Thyroid gland (tissue), 4 donors: ENCODE measurements at places on chromosomes 5 and 9. TPM values are rescaled to one million over a fixed set of nuclear protein-coding genes. Genes with fewer than 3 reads are reported as not detected.

DNA sequence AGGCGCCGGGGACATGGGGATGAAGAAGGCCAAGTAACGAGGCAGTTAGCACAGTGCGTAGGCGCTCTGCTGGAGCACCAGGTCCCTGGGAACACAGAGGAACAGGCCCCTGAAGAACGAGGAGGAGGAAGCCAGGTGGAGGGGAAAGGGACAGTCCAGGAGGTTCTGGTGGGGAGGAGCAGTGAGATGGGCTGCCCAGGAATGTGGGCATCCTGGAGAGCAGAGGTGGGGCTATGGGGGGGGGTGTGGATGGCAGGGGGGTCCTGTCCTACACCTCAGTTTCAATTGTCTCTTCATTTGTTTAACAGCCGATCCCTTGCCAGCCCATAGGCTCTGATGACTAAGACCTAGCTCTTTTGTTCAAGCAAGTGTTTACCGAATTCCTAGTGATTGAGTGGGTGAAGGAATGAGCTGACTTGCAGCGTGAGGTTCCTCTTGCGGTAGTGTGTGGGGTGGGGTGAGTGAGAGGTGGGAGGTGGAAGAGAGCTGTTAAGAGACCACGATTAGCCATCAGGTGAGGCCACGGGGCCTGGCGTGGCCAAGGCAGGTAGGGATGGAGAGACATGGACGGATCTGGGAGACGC lies 8.4 kb upstream of the PHYHD1 start:
- DNase-seq: peak; percentile 40
- H3K4me1 ChIP-seq: peaks cover 44% of the 10 kb centered on the region
- H3K36me3 ChIP-seq: peaks cover 28% of the 10 kb centered on the region

Gene RFX3
- total RNA-seq: 10.7 TPM

DNA sequence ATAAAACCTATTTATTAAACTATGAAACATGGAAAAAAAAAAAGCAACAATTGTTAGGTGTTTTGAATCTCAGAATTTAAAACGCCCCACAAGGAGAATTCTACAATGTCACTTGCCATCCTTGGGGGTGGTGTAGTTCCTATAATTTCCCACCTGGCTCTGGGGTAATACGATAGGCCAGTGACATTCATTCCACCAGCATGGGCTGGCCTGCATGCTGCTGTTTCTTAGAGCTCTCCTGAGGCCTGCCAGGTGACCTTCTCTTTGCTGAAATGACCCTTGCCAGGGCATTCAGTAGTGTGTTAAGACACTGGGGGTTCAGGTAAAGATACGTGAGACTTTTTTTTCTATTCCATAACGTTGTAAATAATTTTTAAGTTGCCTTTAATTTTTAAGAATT lies 10.0 kb upstream of the ARHGEF28 start:
- H3K4me1 ChIP-seq: no peaks in the 10 kb centered on the region
- H3K27ac ChIP-seq: no peak overlapping the region
- H3K36me3 ChIP-seq: no peaks in the 10 kb centered on the region
- no peaks in the 10 kb centered on the region for H3K27me3 ChIP-seq
- DNase-seq: no peak

DNA sequence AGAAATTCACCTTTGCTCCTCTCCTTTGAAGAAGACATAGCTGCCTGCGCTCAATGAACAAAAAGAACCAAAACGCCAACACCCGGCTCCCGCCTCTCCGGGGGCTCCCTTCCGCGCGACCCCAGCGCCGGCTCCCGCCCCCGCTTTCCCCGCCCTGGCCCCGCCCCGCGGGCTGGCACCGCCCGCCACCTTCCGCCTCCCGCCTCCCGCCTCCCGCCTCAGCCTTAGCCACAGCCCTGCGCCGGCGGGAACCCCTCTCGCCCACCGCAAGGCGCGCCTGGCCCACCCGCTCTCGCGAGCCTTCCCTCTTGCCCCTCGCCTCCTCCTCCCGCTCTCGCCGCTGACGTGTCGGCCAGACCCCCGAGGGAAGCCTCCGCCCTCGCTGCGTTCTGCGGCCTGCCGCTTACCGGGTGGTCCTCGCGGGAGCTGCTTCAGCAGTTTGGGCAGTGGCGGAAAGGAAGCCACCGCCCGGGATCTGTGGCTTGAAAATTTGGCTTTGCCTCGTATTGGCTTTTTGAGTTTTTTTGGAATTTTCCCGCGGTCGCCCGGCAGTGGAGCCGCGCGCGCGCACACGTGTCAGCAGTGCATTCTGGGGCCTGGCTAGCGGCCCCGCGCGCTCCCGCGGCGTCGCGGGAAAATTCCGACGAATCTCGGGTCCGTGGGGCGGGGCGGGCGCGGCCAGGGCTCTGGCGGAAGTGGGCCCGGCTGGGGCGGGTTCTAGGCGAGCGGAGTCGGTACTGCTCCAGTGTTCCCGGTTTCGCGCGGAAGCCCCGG lies at the start of gene FANCC:
TSS of gene FANCC (minus strand) at position 591 of the 774 bp plus-strand sequence. CDS start 68,418 bp downstream, outside the sequence.
- no peaks in the 10 kb centered on the region for H3K4me1 ChIP-seq
- peak; percentile 95 for DNase-seq
- no peaks in the 10 kb centered on the region for H3K27me3 ChIP-seq
- peak within 1 kb of the TSS; percentile 86 for H3K4me3 ChIP-seq
- no peaks in the 10 kb centered on the region for H3K36me3 ChIP-seq

- peaks cover 30% of the 10 kb centered on the region for H3K4me1 ChIP-seq
- H3K36me3 ChIP-seq: no peaks in the 10 kb centered on the region
- DNase-seq: no peak
- no peaks in the 10 kb centered on the region for H3K27me3 ChIP-seq
- H3K4me3 ChIP-seq: no peak overlapping the region
Observed at GRCh38 chr5:139413153-139413552, 9.3 kb upstream of the SPATA24 start.

- no peaks in the 10 kb centered on the region for H3K27me3 ChIP-seq
- peak overlapping the region; percentile 21 for H3K27ac ChIP-seq
- H3K36me3 ChIP-seq: no peaks in the 10 kb centered on the region
- peaks cover 16% of the 10 kb centered on the region for H3K4me1 ChIP-seq
- H3K4me3 ChIP-seq: no peak overlapping the region
Observed at GRCh38 chr5:76489877-76490688, 87.0 kb downstream of the IQGAP2 start.

DNA sequence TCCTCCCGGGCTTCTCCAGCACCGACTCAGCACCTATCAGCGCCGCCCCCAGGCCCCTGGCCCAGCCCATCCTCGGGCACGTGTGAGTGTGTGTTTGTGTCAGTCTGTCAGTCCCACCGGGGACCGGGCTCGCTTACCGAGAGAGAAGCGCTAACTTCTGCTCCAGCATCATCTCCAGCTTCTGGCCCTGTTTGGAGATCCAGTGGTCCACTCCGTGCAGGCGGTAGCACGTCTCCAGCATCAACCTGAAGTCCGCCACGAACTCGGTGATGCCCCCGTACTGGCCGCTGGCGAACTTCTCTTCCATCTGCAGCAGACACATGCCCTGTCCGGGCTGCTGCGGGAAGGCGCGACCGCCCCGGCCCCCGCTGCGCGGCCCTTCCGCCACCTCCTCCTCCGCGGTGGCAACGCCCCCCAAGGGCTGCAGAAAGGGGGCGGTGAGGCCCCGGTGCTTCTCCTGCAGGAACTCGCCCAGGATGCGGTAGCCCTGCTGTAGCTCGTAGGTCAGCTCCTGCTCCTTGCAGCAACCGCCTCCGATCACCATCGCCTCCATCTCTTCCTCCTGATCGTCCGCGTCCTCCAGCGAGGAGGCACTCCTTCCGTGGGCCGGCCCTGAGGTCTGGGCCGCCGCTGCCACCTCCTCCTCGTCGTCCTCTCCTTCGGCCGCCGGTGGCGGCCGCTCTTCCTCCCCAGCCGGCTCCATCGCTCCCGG lies 8.2 kb downstream of the RANBP6 start:
- no peaks in the 10 kb centered on the region for H3K36me3 ChIP-seq
- H3K4me1 ChIP-seq: peaks cover 15% of the 10 kb centered on the region
- DNase-seq: peak; percentile 90
- H3K4me3 ChIP-seq: peak overlapping the region; percentile 97
- no peaks in the 10 kb centered on the region for H3K27me3 ChIP-seq
- H3K27ac ChIP-seq: peak overlapping the region; percentile 99

DNA sequence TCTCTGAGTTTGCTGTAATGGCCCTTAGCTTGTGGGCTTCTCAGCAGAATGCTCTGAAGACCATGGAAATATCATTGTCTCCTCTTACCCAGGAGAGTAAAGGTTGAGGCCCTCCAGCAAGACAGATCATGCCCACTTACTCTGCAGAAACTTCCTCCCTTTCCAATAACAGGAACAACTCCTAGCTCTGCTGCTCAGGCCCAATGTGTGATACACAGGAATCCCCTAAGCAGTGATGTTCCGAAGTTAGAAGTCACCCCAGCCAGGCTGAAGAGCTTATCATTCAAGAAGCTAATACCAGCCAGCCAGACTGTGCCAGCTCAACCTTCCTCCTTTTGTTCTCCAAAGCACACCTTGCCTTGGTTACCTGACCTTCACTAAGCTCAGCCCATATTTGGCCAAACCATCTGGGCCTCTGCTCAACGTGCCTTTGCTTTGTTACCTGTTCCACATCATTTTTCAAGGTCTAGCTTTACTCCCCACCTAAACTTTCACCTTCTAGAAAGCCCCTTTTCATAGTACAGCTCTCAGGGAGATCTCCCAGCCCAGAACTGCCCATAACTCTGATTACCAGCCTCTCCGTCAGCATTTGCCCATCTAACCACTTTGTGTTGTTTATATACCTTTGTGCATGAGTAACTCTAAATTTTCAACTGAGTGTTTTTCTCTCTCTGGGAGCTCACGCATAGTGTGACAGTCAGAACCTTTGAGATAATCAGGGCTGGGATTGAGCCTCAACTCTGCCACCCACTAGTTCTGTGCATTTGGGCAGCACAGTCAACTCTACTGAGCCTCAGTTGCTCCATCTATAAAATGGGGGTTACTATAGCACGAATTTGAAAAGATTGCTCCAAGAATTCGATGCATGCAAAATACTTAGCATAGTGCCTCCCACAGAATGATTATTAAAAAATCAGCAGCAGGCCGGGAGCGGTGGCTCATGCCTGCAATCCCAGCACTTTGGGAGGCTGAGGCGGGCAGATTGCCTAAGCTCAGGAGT lies 107.6 kb upstream of the CPEB4 start:
- no peaks in the 10 kb centered on the region for H3K27me3 ChIP-seq
- no peak for DNase-seq
- H3K4me1 ChIP-seq: peaks cover 17% of the 10 kb centered on the region
- H3K27ac ChIP-seq: no peak overlapping the region
- no peak overlapping the region for H3K4me3 ChIP-seq

DNA sequence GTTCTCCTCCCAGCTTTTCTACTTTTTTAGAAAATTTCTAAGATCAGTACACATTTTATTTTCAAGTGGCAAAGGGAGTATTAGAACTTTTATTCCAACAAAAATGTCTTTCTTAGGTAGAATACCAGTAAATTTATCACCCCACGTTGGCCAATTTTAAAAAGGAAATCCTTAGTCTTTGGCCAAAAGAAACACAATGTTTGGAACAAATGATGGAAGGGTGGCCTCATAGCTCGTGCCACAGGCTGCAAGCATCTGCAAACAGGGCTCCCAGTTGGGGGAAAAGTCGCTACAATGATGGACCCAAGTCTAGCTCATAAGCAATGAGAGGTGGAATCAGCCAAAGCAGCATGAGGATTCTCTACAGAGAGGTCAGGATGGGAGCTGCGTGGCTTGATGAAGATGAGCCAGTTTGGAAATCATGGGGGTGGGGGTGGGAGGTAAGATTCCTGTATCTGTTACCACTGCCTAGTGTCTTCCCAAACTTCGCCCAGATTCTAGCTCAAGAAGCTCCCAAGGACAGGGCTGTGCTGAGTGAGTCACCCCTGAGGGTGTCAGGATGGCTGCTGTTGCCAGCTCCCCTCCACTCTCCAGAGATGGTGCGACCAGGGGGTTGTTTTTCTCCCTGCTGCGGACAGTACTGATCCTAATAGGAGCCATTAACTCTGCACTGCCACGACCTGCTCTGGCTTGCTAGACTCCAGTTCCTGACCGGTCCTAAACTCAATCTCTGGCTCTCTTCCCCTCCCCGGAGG lies 75.6 kb downstream of the DCP2 start:
- no peak overlapping the region for H3K4me3 ChIP-seq
- H3K4me1 ChIP-seq: no peaks in the 10 kb centered on the region
- no peaks in the 10 kb centered on the region for H3K27me3 ChIP-seq
- no peak for DNase-seq
